ENCODE measurements at places on chromosomes 7 and 10.

GRCh38 chr7:40597517-40597916 is 462.7 kb downstream of the SUGCT start:
- no peak for DNase-seq

GRCh38 chr10:113498997-113499396 is 53.9 kb upstream of the HABP2 start:
- no peak for DNase-seq

GRCh38 chr10:92575961-92576360 is 2.1 kb upstream of the IDE start:
- DNase-seq = no peak

DNA sequence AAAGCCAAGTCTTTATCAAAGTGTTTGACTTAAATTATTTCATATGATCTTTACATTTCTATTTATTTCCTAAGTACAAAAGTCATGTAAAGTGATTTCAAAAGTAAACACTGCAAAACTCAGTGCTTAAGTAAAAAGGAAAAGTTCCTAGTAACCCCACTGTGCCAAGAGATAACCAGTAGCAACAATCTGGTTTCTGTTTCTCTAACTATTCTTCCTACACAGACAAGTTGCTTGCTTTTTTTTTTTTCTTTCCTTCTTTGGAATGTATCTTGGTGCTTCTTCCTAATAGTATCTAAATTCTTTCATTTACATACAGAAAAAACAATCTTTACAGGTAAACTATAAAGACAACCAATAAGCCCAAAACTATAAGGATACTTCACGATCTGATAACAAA is 3.1 kb downstream of the JCAD start:
- no peak for DNase-seq

- no peak for DNase-seq
Observed at GRCh38 chr7:95323410-95324129, 762 bp downstream of the PON1 start.

GRCh38 chr10:113948048-113948447 is 93.6 kb downstream of the NHLRC2 start:
- no peak for DNase-seq

DNA sequence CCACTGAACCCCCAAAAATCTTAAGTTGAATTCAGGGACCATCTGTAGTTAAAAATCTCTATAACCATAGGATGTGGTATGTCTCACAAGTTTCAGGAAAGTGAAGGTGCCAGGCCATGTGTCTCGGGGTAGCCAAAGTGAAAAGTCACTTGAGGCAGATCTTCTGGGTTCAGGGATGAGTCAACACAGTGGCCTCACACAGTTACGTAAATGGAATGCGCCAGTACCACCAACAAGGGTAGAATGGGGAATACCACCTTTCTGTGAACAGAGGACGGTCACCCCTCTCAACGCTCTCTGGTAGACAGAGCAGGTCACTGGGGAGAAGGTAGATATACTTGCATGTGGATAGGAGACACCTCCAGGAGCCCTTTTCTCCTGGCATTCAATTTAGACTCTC is 71.4 kb downstream of the ELMO1 start:
- peak; percentile 34 for DNase-seq
